Activated CD4-positive, alpha-beta memory T cell treated with anti-CD3 and anti-CD28 coated beads for 36 hours (primary cell): ENCODE measurements at places on chromosomes 2 and 18.

DNA sequence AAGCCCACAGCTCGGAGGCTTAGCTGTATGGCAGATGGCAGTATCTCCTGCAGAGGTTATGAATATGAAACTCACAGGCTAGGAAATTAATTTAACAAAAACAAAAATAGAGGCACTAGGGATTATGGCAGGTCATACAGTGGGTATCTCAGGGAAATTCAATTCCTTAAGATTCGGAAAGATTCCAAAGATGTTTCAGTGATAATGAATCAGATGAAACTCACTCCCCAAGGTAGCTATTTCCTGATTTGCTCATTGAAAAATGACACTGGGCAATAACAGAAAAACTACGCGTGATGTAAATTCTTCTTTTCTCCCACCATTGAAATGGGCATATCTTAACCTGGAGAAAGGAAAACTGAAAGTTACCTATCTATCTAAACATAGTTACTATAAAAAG is 414.1 kb downstream of the STK39 start:
- DNase-seq, result no peak

- DNase-seq, result peak; percentile 39
Observed at GRCh38 chr2:111706481-111707001, 177.5 kb downstream of the ANAPC1 start.

DNA sequence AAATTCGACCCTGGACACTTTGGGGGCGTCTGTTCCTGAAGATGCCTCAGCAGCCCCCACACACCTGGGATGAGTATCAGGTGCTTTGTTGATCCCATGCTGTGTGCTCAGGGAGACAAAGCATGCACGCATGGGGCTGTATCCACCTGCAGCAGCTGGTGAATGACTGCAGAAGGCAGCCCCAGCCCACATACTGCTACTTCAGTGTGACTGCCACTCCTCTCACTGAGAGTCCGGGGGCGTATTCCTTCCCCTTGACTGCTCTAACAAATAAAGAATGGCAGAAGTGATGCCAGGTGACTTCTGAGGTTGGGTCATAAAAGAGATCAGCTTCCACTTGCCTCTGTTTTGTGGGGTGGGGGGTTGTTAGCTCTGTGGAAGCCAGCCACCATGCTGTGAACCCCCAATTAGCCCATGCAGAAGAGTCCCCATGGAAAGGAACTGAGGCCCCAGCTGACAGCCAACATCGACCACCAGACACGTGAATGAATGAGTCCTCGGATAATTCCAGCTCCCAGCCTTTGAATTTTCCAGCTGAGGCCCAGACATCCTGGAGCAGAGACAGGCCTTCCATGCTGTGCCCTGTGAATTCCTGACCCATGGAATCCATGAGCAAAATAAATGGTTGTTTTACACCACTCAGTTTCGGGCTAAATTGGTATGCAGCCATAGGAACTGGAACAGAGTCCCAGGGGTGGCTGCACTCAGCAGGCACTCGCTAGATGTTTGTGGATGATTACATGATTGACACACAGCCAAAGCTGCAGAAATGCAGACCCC is 289.3 kb downstream of the CELF4 start:
- DNase-seq, result no peak

DNA sequence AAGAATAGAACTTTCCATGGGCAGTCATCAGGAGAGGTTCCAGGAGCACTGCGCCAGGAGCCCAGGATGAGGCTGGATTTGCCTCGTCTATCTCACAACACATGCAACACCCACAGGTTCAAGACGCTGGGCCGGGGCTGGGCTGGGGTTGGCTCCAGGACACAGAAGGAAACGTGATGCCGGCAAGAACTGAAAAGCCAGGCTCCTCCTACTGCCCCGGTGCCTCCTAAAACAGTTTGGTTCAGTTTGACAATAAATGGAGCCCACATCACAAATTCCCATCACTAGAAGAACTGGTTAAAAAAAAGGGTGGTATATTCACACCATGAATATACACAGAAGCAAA is 75.9 kb downstream of the INHBB start:
- DNase-seq, result no peak

DNA sequence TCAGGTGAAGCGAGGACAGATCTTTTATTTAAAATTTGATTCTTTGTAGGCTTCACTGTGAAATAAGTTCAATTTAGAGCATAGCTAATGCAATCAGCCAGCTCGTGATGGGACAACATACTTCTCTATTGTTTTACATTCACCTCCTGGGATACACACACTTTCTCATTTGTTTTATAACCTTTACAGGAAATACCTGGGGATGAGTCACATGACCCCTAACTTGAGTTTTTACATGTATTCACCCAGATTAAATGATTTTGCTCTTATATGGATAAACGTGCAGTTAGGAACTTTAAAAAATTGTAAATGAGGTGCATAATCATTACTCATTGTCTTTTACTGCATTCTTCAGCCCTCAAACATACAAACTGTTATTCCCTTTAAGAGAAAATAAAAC is 152.1 kb downstream of the NEDD4L start:
- DNase-seq, result no peak

DNA sequence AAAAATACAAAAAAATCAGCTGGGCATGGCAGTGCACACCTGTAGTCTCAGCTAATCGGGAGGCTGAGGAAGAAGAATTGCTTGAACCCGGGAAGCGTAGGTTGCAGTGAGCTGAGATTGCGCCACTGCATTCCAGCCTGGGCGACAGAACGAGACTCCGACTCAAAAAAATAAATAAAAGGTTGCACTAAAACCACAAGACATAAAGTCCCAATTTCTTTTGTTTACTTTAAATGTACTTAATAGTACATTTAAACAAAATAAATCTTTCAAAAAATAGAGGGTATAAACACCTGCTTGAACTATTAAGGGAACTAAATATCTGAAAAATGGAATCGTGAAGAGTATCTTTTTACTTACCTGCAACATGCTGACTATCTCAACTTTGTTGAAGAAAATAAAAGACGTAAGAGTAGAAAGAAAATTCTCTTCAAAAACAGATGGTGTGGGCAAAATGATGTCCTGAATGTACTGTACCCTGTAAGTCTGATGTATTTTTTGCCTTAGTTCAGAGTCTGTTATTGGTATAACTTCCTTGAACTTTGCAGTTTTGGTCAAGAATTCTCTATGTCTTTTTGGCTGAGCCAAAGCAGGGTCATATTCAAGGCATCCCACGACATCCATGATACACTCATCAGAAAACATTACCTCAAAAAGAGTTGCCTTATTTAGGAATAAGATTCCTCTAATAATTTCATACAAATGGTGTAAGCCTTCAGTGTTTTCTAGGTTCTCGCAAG is 19.2 kb downstream of the PPP4R3B start:
- DNase-seq, result no peak

GRCh38 chr2:101124643-101125366 is 26.4 kb downstream of the TBC1D8 start:
- no peak for DNase-seq

GRCh38 chr2:164706522-164706921 is 85.2 kb upstream of the GRB14 start:
- DNase-seq, result no peak

DNA sequence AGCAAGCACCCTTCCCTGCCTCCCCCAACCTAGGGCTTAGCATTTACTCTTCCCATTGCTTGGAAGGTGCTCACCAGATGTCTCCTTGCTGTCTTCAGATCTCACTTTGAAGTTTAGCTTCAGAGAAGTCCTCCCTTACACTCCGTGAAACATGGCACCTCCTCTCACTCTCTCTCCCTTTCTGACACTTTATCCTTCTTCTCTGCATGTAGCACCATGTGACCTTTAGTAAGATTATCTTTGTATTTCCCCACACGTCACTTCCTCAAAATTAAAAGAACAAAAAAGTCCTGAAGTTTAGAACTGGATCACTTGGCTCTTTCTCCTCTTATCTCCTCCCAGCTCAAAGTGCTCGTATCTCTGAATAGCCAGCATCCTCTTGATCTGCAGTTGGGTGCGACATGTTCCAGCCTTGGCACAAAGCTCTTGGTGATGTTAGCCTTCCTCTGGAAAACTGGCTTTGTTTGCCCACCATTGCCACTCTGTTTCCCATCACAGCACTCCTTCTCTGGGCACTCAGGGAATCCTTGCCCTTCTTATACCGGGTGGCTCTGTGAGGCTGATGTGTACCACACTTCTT is 40.6 kb upstream of the EPAS1 start:
- no peak for DNase-seq

DNA sequence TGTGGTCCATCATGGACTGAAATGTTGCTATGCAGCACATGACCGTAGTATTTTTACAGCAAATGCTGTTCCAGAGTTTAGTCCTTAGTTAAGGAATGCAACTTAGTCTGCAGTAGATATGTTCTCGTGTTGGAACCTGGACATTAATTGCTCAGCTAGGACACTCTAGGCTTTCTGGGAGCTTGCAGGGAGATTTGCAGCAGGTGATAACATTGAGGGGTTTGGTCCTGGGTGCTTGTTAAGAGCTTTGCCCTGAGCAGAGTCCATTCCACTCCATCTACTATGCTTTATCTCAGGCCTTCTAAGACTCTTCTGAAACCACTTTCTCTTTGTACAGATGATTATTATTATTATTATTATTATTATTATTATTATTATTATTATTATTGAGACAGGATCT is 27.1 kb downstream of the DRC1 start:
- DNase-seq, result no peak

GRCh38 chr2:11482473-11483035 is 16.6 kb upstream of the E2F6 start:
- DNase-seq, result no peak

GRCh38 chr2:234679741-234680687 is 183.1 kb upstream of the ARL4C start:
- DNase-seq, result no peak

GRCh38 chr2:86786001-86786536 is 4.6 kb downstream of the CD8A start:
- DNase-seq, result no peak

- no peak for DNase-seq
Observed at GRCh38 chr2:150292807-150293206, 194.7 kb downstream of the RND3 start.

DNA sequence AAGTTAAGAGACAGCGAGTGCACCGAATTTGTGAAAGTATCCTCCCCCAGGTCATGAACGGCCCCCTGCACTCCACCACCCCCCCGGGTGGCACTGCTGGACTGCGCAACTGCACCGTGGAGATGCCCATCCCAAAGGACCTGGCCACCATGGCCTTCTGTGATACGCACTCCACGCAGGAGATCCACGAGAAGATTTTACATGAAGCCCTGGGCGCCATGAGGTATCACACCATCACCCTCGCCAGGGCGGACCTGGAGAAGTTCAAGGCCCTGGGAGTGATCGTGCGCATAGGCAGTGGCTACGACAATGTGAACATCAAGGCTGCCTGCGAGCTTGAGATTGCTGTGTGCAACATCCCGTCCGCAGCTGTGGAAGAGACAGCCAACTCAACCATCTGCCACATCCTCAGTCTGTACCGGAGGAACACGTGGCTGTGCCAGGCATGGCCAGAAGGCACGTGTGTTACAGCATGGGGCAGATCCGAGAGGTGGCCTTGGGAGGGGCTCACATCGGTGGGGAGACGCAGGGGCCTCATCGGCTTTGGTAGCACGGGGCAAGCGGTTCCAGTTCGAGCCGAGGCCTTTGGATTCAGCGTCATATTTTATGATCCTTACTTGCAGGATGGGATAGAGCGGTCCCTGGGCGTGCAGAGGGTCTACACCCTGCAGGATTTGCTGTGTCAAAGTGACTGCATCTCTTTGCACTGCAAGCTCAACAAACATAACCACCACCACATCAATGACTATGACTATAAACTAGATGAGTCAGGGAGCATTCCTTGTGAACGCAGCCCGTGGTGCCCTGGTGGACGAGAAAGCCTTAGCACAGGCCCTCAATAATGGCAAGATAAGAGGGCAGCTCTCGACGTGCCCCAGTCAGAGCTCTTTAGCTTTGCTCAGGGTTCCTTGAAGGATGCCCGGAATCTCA is 290.8 kb upstream of the MC4R start:
- no peak for DNase-seq

- DNase-seq, result no peak
Observed at GRCh38 chr2:146994246-146994645, 850.6 kb upstream of the ACVR2A start.

GRCh38 chr2:60614319-60614718 is 60.9 kb upstream of the BCL11A start:
- DNase-seq, result no peak

GRCh38 chr2:147636238-147636882 is 208.5 kb upstream of the ACVR2A start:
- no peak for DNase-seq

DNA sequence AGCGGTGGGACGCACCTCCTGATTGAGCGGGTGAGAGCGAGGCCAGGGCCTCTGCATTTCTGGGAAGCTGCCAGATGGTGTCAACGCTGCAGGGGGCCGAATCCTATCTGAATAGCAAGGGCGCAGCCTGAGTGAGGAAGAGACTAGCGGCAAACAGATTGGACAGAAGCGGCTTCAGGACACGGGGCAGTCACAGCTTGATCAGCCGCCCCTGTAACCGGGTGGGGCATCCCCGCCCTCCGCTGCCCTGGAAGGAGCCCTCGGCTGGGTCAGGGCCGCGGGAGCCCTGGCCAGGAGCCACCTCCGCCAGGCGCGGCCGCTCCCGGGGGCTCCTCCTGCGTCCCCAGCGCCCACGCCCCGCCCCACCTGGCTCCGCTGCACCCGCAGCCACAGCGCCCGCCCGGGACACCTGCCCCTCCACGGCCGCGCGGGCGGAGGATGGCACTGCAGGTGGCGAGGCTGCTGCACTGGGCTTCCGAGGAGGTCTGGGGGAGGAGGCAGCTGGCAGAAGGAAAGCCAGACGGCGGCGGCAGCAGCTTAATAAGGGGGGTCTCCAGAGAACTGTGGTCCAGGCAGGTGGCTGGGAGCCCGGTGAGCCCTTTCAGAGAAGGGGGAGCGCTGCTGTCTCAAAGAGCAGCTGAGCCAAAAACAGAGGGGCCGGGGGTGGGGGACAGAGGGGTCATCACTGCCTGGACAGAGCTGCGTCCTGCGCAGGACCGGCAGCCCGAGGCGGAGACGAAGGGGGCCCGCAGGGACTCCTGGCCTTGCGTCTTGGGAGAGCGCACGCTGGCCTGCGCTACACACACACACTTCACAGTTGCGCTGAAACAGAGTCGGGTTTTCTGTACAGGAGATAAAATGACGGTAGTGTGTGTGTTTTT is 18.8 kb upstream of the SOX11 start:
- DNase-seq, result no peak

DNA sequence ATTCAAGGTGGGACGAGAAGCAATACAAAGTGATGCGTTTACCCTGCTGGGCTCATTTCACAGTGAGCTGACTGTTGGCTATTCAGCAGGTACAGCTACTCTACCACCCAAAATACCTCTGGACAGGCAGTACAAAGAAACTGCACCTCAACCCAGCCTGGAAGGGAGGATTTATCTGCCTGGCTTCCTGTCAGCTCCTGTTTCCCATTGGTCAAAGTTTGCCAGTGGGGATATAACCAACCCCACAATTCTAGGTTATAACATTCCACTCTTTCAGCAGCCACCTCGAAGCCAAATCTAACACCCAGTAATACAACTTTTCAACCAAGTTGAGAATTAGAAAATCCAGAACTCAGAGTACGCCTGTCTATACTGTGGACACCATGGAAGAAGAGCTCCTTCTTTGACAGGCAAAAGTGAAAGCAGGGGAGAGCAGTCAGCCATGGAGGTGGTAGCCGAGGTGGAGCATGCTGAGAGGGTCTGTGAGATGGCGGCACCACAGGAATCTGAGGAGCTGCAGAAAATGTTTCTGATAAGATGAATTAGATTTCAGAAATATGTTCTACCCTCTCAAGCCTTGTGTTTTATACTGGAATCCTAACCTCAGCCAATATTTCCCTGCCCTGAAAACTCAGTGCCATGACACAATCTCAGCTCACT is 10.8 kb downstream of the DUSP19 start:
- DNase-seq, result no peak

- DNase-seq, result no peak
Observed at GRCh38 chr2:237723602-237724001, 75.0 kb upstream of the RBM44 start.
